A549 treated with CORT108297 at 1 μM for 4 hours (cell line): ENCODE measurements at places on chromosomes 4 and X. TPM values are rescaled to one million over a fixed set of nuclear protein-coding genes. Genes with fewer than 3 reads are reported as not detected.

Gene CAPN6
- total RNA-seq = not detected in 5 replicates

Gene MGARP
- total RNA-seq = 0.66 to 0.97 TPM (median 0.83 TPM) in 5 replicates

Gene ZNF280C
- 2.2 to 3.2 TPM (median 2.6 TPM) in 5 replicates for total RNA-seq

Gene FREM3
- total RNA-seq = not detected in 5 replicates

Gene AADAT
- 8.5 to 9.8 TPM (median 8.9 TPM) in 5 replicates for total RNA-seq

Gene ARMCX2
- total RNA-seq = 0.08 to 0.11 TPM in 2 of 5 replicates, not detected in the others

Gene ANKRD37
- 3.3 to 4.8 TPM (median 4.2 TPM) in 5 replicates for total RNA-seq

Gene H2BW2
- not detected in 5 replicates for total RNA-seq

Gene POU3F4
- not detected in 5 replicates for total RNA-seq

Gene PAGE2B
- not detected in 5 replicates for total RNA-seq

Gene CD38
- total RNA-seq = 8.6 to 13.7 TPM (median 10.1 TPM) in 5 replicates

Gene PAGE5
- not detected in 5 replicates for total RNA-seq
